ENCODE measurements at places on chromosomes 5 and 9. TPM values are rescaled to one million over a fixed set of nuclear protein-coding genes. Genes with fewer than 3 reads are reported as not detected.

Gene TMEM8B
- total RNA-seq: 0.19 TPM

Gene IL3
- not detected for total RNA-seq

Gene LPAR1
- total RNA-seq: 0.33 TPM

Gene NME5
- total RNA-seq: 1.4 TPM

Gene PCDHA11
- total RNA-seq: 0.10 TPM

Gene MOB3B
- total RNA-seq: 0.65 TPM
